Left renal cortex interstitium (tissue), 4 donors: ENCODE measurements at places on chromosomes 1 and 21. TPM values are rescaled to one million over a fixed set of nuclear protein-coding genes. Genes with fewer than 3 reads are reported as not detected.

Gene GPR37L1
- polyA plus RNA-seq: 0.05 TPM

Gene EPHA10
- 0.28 TPM for polyA plus RNA-seq

Gene TCHHL1
- not detected for polyA plus RNA-seq

Gene PLA2G5
- not detected for polyA plus RNA-seq

Gene IL22RA1
- polyA plus RNA-seq: 3.9 TPM

DNA sequence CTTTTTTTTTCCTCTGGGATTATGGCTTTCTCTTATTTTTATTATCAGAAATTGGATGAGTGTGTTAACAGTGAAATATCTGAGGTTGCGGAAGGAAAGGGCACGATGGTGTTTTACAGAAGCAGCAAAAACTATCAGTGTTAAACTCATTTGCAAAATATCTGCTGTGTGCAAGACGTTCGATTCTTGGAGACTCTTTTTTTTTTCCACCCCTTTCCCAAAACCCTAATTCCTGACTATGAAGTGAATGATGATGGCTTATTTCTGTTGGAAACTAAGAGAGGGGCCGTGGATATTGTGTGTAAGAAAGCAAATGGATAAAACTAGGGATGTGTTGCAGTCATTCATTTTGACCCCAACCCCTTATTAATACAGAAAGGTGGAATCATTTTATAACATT is 677 bp downstream of the NCAM2 start:
- no peak for DNase-seq

DNA sequence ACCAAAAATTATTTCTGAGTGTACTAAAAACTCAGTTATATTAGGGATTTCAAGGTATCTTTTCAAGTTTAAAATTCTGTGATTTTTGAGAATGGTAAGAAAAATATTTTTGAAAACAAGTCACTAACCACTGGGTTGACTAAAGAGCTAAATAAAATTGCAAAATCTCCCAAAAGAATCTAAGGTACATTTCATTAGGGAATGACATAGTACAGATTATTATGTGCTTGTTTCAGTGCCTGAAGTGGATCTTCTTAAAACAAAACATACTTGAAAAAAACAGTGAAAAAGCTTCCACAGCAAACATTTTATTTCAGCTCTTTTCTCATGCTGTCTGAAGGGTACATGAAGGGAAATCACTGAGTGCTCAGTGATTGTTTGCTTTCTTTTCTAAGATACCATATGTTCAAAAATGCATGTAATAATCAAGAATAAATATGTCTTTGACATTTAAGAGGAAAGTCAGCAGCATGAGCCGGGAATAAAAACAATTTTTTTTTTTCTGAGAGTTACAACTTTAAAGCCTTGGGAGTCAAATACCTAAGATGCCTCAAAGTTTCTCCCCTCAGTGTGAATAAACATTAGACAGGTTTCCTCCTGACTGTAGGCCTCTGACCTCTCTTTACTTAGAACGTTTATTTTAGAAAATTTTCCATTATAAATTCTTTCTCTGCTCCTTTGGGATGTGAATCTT is 200.7 kb downstream of the KCNT2 start:
- peak; percentile 39 for DNase-seq

DNA sequence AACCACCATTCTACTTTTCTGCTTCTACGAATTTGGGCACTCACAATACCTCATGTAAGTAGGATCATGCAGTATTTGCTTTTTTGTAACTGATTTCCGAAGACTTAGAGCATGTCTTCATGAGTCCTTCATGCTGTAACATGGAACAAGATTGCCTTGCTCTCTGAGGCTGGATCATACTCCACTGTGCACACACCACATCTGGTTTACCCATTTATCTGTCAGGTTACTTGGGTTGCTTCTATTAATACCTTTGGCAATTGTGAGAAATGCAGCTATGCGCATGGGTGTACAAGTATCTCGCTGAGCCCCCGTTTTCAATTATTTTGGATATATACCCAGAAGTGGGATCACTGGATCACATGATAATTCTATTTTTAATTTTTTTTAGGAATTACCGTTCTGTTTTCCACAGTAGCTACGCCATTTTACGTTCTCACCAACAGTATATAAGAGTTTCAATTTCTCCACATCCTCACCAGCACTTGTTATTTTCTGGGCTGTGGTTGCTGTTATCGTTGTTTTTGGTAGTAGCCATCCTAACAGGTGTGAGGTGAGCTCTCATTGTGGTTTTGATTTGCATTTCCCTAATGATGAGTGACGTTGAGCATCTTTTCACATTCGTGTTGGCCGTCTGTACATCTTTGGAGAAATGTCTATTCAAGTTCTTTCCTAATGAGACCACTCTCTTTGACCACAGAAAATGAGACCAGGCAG is 10.7 kb upstream of the SLC2A5 start:
- no peak for DNase-seq

DNA sequence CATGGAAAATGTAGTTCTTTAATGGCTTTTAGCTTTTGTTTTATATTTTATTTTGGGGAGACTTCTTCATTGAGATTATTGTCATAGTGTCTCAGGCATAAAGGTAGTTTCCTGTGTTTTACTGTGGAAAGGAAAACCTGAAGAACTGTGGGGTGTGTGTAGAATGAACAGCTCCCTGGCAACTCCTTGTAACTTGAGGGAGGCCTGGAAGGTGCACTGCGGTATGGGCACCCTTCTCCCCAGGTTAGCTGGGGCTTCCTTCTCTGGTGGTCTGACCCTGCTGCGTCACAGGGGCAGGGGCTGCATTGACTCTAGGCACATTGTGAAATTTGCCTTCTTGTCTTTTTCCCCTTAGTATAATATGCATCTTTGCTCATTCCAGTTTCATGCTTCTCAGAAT is 1.7 kb downstream of the ATP1B1 start:
- DNase-seq: no peak

GRCh38 chr1:15507278-15507677 is 16.7 kb downstream of the CASP9 start:
- DNase-seq: no peak

- no peak for DNase-seq
These were observed 115.5 kb downstream of the MIS18A start for GRCh38 chr21:32163386-32163785.
